Occipital lobe (tissue), 3 donors: ENCODE measurements at places on chromosomes 12 and 14. TPM values are rescaled to one million over a fixed set of nuclear protein-coding genes. Genes with fewer than 3 reads are reported as not detected.

- no peak for DNase-seq
Observed at GRCh38 chr12:10214136-10214894, 1.6 kb downstream of the GABARAPL1 start.

Gene HOTAIR
- not detected for total RNA-seq

DNA sequence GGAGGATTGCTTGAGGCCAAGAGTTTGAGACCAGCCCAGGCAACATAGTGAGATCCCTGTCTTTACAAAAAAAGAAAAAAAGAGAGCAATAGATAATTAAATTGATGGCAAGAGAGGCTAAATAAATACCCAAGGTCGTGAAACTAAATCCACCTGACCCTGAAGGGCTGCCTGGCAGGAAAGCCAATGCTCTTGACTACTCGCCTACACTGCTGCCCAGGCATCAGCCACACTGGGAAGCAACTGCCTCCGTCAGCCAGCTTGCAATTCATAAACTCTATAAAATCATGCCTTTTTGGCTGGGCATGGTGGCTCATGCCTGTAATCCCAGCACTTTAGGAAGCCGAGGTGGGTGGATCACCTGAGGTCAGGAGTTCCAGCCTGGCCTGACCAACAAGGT, 31.7 kb upstream of the RASSF3 start:
- no peak for DNase-seq

DNA sequence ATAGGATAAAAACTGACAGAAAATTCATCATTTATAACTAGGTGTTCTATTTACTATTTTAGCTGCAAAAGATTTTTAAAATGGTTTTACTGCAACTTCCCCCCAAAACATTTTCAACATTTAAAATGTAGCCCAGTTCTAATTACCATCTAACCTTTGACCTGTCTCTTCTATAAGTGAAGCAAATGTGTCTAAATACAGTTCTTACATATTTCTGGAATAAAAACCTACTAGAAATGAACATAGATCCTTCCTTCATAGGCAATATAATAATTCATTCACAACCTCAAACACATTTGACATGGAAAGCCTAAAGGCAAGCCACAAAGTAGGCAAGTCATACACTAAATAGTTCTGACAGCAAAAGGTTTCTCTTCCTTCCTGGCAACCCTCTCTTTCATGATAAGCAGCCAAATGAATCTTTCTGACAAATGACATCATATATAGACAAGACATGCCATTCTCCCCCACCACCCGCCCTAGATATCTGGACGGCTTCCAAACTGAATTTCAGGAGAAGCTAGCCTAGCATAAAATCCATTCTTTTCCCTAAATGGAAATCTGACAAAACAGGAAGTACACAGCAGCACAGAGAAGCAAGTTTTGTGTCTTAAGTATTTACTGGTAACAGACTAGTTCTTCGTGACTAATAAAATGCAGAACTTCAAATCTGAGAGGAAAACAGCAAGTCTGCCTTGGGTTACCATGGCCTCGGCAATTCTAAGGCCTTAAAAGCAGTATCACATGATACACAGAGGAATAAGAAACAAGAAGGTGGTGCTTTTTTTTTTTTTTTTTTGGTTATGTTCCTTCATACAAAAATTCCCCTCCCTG, 17.2 kb upstream of the ARID4A start:
- DNase-seq = peak; percentile 4

- DNase-seq = no peak
Observed at GRCh38 chr14:73269729-73270531, 32.6 kb downstream of the PAPLN start.
